Frontal cortex (tissue), 4 donors: ENCODE measurements at places on chromosomes 7 and 10. TPM values are rescaled to one million over a fixed set of nuclear protein-coding genes. Genes with fewer than 3 reads are reported as not detected.

Gene LIPF
- total RNA-seq: not detected

Gene PSD
- total RNA-seq: 98.2 TPM

Gene TAS2R39
- not detected for total RNA-seq

Gene ZNF736
- total RNA-seq: 42.0 TPM

Gene MINPP1
- total RNA-seq: 27.3 TPM

Gene CACNB2
- total RNA-seq: 10.6 TPM

Gene NCF1
- total RNA-seq: under 0.01 TPM

Gene KLF14
- total RNA-seq: not detected

Gene TEX36
- total RNA-seq: 0.41 TPM

Gene CDHR3
- total RNA-seq: 11.4 TPM

GRCh38 chr7:126436213-126436868 is 816.4 kb downstream of the GRM8 start:
- DNase-seq: no peak

GRCh38 chr7:39589323-39590111 is 23.3 kb downstream of the YAE1 start:
- DNase-seq: no peak

DNA sequence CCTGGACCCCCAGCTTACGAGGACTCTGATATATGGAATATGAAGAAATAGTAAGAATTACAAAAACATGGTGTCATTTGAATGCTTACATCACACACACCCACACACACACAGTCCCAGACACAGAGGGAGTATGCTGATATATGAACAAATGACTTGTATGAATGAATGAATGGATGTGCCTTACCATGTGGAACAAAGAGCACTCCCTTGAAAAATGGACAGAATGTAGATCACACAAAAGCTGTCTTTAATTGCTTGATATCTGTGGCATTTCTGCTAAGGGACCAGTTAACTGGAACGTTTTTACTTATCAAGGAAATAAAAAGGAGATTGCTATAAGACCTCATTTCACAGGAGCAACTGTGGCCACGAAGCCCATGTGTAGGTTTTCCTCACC is 46.0 kb downstream of the PRTFDC1 start:
- no peak for DNase-seq

GRCh38 chr10:78470267-78471103 is 436.8 kb downstream of the RPS24 start:
- no peak for DNase-seq

- no peak for DNase-seq
These were observed 346.8 kb upstream of the ETV1 start for GRCh38 chr7:14336256-14336655.

- DNase-seq: no peak
These were observed 11.2 kb upstream of the THSD7A start for GRCh38 chr7:11843113-11843765.

DNA sequence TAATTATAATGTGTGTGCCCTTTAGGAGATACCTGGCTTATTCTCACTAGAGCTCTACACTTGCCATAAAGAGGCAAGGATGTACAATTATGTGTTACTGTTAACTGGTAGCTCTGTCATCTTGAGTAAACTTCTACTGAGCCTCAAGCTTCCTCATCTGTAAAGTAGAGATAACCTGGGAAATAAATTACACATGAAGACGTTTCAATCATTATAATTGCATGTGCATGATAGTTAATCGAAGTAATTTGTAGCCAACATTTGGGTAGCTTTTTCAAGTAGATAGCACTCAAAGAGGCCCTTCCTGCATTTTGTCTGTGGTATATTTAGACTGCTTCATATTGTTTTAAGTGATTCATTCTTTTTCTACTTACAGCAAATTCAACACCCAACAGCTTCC is 2.4 kb downstream of the CCT6A start:
- DNase-seq: no peak

DNA sequence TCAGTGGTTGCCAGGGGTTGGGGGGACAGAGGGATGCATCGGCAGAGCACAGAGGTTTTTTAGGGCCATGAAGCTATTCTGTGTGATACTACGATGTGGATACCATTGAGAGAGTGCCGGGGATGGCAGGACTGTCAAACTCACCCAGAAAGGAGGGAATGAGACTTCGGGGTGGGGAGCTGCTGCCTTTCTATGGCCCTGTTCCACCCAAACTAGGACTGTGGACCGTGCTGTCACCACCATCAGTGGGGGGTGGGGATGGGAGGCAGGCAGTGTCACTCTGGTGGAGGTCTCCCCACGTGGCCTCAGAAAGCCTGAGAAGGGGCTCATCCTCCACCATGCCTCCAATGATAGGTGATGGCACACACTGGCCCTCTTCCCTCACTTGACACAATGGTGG is 146.2 kb downstream of the PTPN20 start:
- DNase-seq: no peak

DNA sequence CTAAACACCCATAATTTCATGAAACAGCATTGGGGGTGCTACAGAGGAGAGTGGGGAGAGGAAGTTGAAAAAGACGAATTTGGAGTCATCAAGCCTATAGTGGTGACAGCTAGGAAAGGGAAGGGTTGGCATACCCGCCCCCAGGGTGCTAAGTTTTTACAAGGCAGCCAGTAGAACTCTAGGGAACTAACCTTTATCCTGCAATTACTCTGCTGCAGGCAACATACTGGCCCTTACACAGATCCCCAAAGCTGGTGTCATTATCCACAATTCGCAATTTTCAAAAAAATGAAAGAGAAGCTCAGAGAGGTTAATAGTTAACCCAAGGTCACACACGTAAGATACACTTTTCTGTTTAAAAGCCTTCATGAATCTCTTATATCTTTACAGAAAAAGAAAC is 14.2 kb upstream of the SLC35B4 start:
- no peak for DNase-seq

DNA sequence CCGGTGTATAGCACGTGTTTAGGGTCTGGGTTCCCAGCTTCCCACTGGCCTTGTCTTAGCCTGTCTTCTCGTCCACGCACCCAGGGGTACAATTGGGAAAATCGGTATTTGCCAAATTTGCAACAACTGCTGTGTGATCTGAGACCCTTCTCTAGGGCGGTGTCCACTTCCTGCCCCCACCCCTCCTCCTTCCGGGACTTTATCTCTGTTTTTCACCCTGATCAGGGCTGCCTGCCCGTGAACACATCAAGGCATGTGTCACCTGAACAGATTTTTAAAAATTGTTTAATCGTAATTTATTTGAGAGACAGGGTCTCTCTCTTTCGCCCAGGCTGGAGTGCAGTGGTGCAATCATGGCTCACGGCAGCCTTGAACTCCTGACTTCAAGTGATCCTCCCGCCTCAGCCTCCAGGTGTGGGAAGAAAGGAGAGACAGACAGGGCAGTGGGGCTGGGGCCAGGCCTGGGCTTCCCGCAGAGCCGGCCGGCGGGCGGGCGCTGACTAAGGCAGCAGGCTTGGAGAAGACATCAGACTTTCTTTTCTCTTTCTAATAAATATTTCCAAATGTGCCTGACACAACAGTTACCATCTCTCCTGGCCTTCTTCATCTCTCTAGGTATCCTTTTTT is 27.5 kb downstream of the ELFN1 start:
- DNase-seq: no peak

- no peak for DNase-seq
These were observed 169.5 kb upstream of the ZMIZ1 start for GRCh38 chr10:78899098-78899754.

- DNase-seq: no peak
These were observed 27.8 kb downstream of the MKX start for GRCh38 chr10:27717861-27718260.

DNA sequence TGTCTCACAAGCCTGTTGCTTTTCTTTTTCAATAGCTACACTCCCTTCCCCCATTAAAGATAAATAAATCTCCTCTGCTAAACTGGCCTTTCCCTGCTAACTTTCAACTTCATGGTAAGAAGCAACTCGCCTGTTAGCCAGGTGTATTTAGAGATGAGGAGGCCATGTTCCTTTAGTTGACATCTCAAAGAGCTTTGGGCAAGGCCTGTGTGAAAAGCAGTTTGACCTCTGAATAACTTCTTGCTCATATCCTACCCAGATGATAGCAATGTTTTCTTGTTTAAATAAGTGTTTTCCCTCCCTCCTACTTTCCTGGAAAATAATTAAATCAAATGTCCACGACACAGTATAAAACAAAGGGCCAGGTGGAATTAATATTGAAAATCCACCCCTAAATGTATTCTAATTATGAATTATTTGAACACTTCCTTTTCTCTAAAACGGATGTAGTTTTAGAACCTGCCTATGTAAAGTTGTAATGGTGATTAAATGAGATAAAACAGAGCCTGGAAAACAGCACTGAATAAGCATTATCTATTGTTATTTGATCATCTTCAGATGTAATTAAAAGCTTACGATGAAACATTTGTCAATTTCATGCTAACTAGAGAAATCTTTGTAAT is 78.5 kb downstream of the HGF start:
- no peak for DNase-seq

DNA sequence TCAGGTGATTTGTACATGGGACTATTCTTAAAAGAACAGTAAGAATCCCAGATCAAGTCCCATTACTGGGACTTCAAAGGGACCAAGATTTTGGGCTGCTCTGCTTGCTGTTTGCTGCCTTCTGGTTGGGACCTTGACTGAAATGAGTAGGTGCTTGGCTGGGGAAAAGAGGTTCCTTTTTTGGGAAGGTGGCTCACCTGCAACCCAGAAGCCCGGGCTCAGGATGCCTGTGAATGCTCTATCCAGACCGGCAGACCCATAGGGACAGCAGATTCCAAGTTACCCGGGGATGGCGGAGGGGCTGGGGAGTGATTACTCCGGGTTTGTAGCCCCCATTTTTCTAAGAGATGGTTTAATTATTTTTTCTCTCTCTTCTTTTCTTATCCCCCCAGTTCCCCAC is 104.0 kb downstream of the CPXM2 start:
- DNase-seq: no peak

- DNase-seq: no peak
These were observed 11.6 kb upstream of the RAB11FIP2 start for GRCh38 chr10:118058371-118058770.

GRCh38 chr10:81900989-81901388 is 26.0 kb downstream of the NRG3 start:
- DNase-seq: no peak

DNA sequence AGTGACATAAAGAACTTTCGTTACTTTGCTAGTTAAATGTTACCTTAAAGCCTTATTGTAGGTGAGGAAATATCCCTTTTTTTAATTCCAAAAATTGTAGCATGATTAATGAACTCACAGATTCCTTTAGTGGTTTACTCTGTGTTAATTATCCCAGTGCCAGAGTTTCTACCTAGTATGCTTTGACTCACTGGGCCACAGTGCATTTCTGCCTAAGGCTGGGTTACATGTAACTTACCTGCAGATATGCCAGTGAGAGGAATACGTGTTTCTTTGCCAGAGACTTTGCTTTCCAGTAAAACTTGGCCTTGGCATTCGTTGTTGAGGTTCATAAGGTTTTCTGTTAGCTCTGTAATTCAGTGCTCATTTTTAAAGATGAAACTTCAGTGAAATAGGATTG is 380.8 kb upstream of the LRGUK start:
- no peak for DNase-seq

- no peak for DNase-seq
These were observed 23.9 kb upstream of the MPP7 start for GRCh38 chr10:28326516-28327490.

- DNase-seq: no peak
These were observed 17.8 kb downstream of the USP6NL start for GRCh38 chr10:11593612-11594011.

DNA sequence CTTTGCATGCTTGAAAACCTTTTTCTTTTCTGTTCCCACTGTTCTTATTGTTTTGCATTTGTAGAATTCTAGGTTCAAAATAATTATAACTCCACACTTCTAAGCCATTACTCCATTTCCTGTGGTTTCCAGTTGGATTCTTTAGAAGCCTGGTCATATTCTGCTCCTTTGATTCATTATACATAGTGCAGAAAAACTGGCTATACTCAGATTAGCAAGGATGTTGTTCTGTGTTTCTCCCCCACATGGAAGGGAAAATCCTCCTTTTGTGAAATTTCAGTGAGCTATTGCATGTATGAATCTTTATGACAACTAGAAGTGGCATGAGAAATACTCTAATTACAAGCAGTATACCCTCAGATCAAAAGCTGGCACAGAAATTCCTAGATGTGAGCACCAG is 79.5 kb downstream of the SLC13A1 start:
- DNase-seq: no peak

DNA sequence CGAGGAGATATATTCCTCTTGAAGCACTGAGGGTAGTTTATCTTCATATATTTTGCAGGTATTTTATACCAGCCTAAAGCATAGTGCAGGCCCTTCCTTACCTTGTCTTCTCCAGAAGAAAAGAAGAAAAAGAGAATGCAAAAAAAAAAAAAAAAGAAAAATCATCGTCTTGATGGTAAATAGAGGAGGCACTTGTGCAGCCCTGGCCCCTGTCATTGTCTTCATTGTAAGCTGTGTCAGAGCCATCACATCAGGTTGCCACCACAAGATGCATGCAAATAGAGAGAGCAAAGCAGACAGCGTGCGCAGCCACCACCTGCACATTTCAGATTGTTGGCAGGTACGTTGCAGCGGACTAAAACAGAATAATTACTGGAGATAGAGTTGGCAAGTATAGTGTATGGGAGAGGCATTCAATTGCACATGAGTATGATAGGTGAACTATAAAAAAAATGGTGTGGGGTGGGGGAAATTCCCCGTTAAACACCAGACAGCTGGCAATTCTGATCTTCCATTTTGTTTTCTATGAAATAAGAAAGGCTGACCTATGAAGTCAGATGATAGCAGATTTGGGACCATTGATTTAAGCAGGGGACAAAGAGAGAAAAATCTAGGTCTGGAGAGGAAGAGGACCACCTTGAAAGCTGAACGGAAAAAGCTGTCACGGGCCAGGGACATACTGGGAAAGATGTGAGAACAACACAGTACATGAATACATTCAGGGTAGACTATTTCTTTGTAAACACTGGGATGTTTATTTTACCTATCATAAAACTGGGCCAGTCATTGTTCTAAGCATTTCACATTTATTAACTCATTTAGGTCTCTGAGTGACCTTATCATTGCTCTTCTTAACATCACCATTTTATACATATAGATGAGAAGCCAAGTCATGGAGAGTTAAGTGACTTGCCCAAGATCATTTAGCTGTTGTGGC is 306.3 kb upstream of the SP8 start:
- DNase-seq: no peak

DNA sequence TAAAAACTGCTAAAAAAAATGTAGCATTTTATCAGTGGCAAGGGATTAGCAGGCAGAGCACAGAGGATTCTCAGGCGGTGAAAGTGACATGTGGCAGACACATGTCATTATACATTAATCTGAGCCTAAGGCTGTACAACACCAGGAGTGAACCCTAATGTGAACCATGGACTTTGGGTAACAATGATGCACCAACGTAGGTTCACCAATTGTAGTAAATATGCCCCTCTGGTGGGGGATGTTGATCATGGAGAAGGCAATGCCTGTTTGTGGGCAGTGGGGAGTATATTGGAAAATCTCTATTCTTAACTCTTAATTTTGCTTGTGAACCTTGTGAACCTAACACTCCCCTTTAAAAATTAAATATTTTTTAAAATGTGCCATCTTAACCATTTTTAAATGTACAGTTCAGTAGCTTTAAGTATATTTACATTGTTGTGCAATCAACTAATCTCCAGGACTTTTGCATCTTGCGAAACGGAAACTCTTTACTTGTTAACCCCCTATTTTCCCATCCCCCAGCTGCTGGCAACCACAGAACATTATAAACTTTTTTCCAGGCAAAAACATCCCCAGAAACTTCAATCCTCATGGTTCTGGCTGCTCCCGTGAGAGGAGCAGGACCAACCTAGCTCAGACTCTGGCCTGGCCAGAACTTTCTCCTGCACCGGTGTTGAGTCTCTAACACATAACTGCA is 29.9 kb downstream of the LRRC20 start:
- DNase-seq: no peak

- DNase-seq: no peak
These were observed 218.1 kb downstream of the CELF2 start for GRCh38 chr10:11235771-11236170.
